ENCODE measurements at places on chromosomes 4 and X. TPM values are rescaled to one million over a fixed set of nuclear protein-coding genes. Genes with fewer than 3 reads are reported as not detected.
A peak's percentile ranks its signal among the peaks of the same experiment; 100 is the strongest.

The ESX1 gene
- total RNA-seq: not detected

The FGF16 gene
- 0.88 TPM for total RNA-seq

The PABPC1L2B gene
- not detected for total RNA-seq

The RAB33A gene
- 0.42 TPM for total RNA-seq

The FGF13 gene
- total RNA-seq: 17.9 TPM

The RIPPLY1 gene
- not detected for total RNA-seq

The TRIM75 gene
- not detected for total RNA-seq

The BGN gene
- 27.4 TPM for total RNA-seq

The C4orf51 gene
- not detected for total RNA-seq

The ENPEP gene
- 0.14 TPM for total RNA-seq

The GPR173 gene
- total RNA-seq: 1.7 TPM

GRCh38 chr4:87566276-87566675 lies 37.1 kb upstream of the SPARCL1 start:
- no peak for DNase-seq

DNA sequence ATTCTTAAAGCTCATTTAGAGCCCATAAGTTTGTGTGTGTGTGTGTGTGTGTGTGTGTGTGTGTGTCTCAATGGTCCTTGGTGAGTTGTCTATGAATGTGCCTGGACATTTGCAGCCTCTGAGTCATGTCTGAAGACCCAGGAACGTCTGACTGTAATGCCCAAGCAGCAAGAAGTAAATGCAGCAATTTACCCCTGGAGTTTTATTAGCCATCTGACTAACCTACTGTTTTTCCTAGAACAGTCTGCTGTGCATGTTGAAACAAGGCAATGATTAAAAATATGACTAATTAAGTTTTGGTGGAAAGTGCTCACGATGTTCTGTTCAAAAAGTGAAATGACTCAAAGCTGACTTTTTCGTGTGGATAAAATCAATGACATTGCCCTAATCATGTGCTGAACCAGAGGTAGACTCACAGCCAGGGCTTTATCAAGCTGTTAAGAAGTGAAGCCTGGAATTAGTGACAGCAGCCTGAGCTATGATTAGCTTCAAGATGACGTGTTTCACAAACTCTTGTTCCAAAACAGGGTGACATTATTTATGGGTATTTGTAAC lies 201.6 kb downstream of the CPE start:
- DNase-seq: peak; percentile 79

GRCh38 chrX:46152756-46153155 lies 392.5 kb downstream of the ZNF674 start:
- DNase-seq: no peak

GRCh38 chrX:124737771-124738170 lies 391.4 kb downstream of the SH2D1A start:
- no peak for DNase-seq

GRCh38 chr4:13762130-13762529 lies 134.6 kb upstream of the BOD1L1 start:
- no peak for DNase-seq

GRCh38 chrX:53616946-53617345 lies 69.6 kb downstream of the HUWE1 start:
- DNase-seq: no peak

GRCh38 chr4:87030124-87030523 lies 95.3 kb downstream of the AFF1 start:
- no peak for DNase-seq

DNA sequence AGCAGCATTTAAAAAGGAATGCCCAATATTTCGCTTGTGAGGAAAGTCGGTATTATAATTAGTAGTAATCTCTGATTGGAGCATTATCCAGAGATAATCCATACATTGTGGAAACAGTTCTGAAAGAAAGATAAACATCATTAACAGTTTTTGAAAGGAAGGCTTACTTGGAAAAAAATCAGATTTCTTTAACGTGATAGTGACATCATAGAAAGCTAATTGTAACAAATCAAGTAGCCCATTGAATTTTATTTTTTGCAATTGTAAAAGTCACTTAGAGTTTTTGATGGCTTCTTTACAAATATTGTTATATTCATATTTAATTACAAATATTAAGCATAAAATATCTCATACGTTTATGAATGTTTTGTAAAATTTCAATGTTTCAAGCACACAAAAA lies 11.6 kb upstream of the NR3C2 start:
- DNase-seq: no peak

DNA sequence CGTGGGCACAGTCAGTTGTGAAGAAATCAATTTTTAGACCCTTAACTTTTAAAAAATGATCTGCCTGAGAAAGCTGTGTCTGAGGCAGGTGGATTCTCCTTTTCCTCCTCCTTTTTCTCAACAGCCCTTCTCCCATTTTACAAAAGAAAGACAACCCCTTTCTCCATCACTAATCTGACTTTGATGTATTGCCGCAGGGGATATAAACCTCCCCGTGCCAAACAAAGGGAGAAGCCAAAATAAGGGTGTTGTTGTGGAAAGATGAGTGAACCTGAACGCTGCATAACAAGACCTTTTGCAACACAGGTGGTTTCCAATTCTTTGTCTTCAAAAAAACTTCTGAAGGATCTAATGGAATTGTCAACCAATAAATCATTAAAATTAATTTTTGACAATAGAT lies 8.4 kb upstream of the FHL1 start:
- no peak for DNase-seq

GRCh38 chr4:184479516-184479950 lies 5.2 kb upstream of the IRF2 start:
- no peak for DNase-seq

GRCh38 chr4:40550196-40550595 lies 79.5 kb downstream of the RBM47 start:
- no peak for DNase-seq

DNA sequence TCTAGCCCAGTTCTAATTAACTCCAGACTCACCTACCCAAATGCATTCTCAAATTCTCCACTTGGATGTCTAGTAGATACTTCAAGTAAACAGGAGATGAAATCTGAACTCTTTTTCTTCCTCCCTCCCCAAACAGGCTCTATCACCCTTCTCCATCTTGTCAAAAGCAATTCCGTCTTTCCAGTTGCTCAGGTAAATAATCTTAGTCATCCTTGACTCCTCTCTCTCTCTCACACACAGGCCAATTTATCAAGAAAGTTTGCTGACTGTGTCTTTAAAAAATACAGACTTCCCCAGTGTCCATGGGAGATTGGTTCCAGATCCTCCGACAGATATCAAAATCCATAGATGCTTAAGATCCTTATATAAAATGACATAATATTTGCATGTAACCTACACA lies 12.9 kb downstream of the TXK start:
- no peak for DNase-seq

DNA sequence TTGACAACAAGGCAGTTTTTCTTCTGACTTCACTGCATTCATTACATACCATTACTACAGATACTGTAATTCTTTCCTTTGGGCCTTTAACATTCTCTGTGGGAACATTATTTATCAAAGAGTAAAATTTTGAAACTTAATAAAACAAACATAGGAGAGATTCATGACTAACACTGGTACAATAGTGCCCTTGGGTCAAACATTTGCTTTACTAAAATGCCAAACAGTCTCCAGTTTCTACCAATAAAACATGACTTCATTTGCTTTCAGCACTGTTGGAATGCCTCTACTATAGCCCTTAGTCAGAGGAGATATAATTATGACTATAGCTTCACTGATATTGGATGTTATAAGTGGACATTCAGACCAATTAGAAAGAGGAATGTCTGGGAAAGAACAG lies 481.5 kb downstream of the PACRGL start:
- DNase-seq: no peak

GRCh38 chr4:93897559-93897958 lies 69.0 kb downstream of the ATOH1 start:
- DNase-seq: peak; percentile 21

GRCh38 chr4:113447769-113448168 lies 313.8 kb downstream of the CAMK2D start:
- no peak for DNase-seq

DNA sequence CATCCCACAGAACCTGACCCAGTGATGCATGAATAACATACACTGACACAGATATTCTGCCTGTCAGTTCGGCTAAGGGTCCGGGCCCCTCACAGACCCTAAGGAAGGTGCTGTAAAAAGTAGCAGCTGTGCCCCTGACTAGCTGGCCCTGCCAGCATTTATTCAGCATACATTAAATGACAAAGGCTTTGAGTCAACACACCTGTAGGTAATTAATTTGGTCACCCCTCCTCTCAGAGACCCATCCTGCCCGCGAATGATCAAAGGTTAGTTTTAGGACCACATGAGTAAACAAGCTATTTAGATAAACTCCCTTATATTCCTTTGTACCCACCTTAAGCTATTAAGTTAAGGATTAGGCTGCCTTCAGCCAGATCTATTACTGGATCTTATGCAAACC lies 429.0 kb upstream of the NWD2 start:
- DNase-seq: no peak

DNA sequence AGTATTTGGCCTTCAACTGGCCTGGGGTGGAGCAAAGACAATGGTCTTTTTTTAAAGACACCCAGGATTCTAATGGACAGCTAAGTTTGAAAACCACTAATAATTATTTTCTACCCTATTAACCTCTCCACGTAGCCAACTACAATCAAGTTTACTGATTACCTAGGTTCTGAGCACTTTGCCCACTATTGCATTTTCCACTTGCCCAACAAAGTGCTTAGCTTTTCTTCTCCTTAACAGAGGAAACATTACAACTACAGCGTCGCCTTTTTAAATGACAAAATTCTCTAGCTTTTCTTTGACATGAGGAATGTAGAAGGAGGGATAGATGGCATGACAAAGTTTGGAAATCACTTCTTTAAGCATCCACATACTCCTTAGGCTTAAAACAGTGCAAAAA lies 2.0 kb downstream of the CHIC2 start:
- DNase-seq: no peak

DNA sequence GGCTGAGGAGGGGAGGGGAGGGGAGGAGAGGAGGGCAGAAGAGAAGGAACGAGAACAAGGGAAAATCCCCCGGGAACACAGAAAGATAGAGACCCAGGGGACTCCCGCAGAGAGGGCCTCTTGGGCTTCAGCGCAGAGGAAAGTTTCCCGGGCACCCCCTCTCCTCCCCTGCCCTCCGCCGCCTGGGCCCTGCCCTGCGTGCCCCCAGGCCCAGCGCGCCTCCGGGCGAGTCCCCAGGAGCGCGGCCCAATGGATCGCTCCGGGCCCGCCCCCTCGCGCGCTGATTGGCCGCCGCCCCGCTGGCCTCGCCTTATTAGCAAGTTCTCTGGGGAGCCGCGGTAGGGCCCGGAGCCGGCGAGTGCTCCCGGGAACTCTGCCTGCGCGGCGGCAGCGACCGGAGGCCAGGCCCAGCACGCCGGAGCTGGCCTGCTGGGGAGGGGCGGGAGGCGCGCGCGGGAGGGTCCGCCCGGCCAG lies at the start of gene MSX1:
TSS of gene MSX1 (plus strand) at position 341 of the 474 bp plus-strand sequence. CDS start 235 bp downstream, outside the sequence.
- peak; percentile 87 for DNase-seq

GRCh38 chr4:37780444-37781130 lies 45.9 kb upstream of the PGM2 start:
- peak; percentile 24 for DNase-seq

DNA sequence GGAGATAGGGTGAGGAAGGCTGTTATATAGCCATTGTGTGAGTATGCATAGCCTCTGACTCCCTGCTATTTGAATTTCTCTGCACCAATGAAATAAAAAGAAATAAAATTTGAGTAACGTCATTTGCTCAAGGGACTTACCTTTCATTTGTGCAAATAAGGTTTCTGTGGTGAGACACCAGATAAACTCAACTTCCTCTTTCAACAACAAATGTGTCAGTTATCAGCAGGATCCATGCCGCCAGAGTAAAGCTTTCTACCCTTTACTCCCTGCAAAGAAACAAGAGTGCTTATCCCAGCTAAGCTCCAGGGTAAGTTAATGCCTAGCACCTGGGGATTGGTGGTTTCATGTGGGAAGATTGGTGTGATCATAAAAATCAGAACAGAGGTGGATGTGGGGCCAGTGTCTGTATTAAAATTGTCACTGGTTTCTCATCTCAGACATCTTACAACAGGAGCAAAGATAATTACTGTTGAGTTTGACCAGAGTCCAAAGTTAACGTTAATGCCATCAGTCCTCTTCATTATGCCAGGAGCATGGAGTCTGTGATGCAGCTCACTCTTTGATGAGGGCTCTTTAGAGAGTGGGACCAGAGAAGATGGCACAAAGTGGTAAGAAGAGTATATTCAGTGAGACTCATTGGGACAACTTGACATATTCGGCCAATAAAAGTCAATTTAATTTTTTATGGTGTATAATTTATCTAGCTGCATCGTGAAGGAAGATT lies at the start of gene P2RY10:
TSS of gene P2RY10 (plus strand) at position 206 of the 727 bp plus-strand sequence. CDS start 15,130 bp downstream, outside the sequence.
- DNase-seq: no peak

DNA sequence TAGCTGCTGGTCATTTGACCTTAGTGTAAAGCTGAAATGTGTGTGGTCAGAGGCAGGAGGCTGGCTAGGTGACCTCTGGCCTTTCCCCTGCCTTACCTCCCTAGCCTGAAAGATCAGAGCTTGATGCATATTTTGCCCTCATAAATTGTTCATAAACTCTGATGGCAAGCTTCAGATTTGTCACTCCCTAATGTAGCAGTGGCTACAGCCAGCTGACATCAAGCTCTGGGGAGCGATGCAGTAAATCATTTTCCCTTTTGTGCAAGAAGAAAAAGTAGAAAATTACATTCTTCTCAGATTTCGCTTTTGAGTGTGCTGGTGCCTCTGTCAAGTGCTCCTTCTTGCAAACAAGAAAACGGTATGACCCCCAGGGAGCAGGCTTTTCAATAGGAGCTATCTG lies 87.7 kb upstream of the MAGEA4 start:
- DNase-seq: no peak

DNA sequence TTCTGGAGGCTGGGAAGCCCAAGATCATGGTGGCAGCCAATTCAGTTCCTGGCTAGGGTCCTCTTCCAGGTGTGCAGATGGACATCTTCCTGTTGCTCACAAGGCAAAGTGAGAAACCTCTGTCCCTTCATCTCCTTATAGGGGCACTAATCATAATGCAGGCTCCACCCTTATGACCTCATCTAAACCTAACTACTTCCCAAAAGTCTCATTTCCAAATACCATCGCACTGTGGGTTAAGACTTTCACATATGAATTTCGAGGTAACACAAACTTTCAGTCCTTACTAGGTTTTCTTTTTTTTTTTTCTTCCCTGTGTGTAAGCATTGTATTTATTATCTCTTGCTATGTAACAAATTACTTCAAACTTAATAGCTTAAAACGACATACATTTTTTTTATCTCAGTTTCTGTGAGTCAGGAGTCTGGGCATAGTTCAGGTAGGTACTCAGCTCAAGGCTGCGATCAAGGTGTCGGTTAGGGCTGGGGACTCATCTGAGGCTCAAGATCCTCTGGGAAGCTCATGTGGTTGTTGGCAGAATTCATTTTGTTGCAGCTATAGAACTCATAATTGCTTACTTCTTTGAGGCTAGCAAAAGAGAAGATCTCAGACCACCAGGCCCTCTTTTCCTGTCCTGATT lies 204.7 kb upstream of the STK26 start:
- DNase-seq: no peak

- DNase-seq: peak; percentile 77
These were observed 738.3 kb upstream of the FRG1 start for GRCh38 chr4:189202182-189202868.

DNA sequence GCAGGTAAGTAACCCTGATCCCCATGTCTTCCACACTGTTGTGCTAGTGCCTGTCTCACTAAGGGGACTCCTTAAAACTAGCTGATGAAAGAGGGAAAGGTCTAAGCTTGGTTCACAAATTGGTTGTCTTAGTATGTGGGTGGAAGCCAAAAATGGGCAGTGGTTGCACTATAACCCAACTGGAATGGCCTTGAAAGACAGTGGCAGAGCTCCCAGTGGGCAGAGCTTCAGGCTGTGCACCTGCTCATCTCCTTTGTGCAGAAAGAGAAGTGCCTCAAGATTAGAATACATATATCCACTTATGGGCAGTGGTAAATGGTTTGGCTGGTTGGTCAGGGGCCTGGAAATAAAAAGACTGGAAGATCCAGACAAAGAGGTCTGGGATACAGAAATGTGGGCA lies 7.2 kb downstream of the SYN1 start:
- no peak for DNase-seq

Measured in dermis blood vessel endothelial cell (primary cell).